ENCODE measurements at places on chromosomes 11 and 22.

- no peak for DNase-seq
Observed at GRCh38 chr11:107840129-107840484, 18.5 kb downstream of the SLC35F2 start.

- DNase-seq: no peak
Observed at GRCh38 chr11:116312570-116313391, 460.0 kb downstream of the BUD13 start.

GRCh38 chr22:29151316-29151715 lies 54.4 kb upstream of the EMID1 start:
- DNase-seq: no peak

- no peak for DNase-seq
Observed at GRCh38 chr11:129458756-129459535, 83.3 kb downstream of the BARX2 start.

- DNase-seq: no peak
Observed at GRCh38 chr11:96189351-96189750, 153.6 kb downstream of the MAML2 start.

Measured in CD8-positive, alpha-beta memory T cell (primary cell).